ENCODE measurements at places on chromosomes 5 and 9. TPM values are rescaled to one million over a fixed set of nuclear protein-coding genes. Genes with fewer than 3 reads are reported as not detected.

The KDM4C gene
- total RNA-seq: 24.0 TPM

The EQTN gene
- not detected for total RNA-seq

DNA sequence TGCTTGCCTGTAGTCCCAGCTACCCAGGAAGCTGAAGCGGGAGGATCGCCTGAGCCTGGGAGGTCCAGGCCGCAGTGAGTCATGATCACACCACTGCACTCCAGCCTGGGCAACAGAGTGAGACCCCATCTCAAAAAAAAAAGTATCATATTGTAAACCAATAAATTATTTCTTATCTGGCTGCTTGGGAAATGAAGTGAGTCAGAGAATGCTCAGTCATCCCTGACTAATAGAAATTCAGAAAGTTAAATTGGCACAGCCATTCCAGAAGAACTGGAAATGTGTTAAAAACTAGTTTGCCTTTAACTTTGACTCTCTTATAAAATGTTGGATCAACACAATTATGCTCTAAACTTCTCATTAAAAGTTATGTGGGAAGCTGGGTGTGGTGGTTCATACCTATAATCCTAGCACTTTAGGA is 9.8 kb upstream of the GNE start:
- no peaks in the 10 kb centered on the region for H3K36me3 ChIP-seq
- H3K4me3 ChIP-seq: no peak overlapping the region
- DNase-seq: no peak
- H3K27me3 ChIP-seq: no peaks in the 10 kb centered on the region
- no peak overlapping the region for H3K27ac ChIP-seq

The CDO1 gene
- total RNA-seq: 12.2 TPM

The PHYHD1 gene
- 22.2 TPM for total RNA-seq

The FOXD4L4 gene
- total RNA-seq: 0.26 TPM

DNA sequence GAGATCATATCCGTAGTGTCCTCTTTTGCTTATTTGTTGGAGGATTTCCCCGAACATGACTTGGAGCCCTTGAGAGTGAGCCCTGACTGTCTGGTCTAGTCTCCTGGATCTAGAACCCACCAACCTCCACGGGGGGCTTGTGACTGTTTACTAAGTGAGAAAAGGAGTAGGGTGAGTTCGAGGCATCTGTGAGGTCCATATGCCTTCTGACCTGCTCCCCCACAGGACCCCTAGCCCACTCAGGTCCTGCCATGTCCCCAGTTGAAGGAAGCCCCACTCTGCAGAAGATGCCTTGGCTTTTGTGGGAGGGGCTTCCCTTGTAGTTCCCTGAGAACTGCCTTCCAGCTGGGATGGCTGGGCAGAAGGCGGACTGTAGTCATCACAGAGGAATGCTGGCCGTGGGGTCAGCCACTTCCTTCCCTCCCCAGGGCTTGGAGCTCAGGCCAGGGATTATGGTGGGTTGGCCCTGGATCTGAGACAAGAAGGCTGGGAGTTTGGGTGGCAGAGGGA is 7.0 kb upstream of the IRF1 start:
- H3K27ac ChIP-seq: no peak overlapping the region
- no peaks in the 10 kb centered on the region for H3K27me3 ChIP-seq
- H3K36me3 ChIP-seq: no peaks in the 10 kb centered on the region
- H3K4me1 ChIP-seq: 0 out of 2 replicates have a peak, but pooled peaks cover 3% of the 10 kb centered on the region

DNA sequence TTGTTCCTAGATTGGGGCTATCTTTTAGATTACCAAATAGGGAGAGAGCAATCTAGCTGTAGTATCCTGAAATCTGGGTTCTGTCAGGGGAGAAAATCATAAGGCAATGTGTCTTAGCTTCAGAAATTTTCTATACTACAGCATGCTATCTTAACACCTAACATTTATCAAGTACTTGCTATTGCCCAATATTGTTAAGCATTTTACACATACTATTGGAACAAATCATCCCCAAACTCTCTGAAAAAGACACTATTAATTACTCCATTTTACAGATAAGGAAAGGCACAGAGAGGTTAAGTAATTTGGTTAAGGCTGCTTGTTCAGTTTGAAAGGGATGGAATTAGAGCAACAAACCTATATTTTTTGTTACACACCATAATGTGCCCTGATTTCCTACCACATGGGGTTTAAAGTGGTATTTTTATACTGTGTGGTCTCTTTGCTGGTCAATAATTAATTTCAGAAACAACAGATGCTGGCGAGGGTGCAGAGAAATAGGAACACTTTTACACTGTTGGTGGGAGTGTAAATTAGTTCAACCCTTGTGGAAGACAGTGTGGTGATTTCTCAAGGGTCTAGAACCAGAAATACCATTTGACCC is 57.2 kb upstream of the RIC1 start:
- no peak overlapping the region for H3K4me3 ChIP-seq
- no peaks in the 10 kb centered on the region for H3K27me3 ChIP-seq
- no peak for DNase-seq
- H3K36me3 ChIP-seq: no peaks in the 10 kb centered on the region
- H3K4me1 ChIP-seq: no peaks in the 10 kb centered on the region
- H3K27ac ChIP-seq: no peak overlapping the region

The F2RL2 gene
- not detected for total RNA-seq

DNA sequence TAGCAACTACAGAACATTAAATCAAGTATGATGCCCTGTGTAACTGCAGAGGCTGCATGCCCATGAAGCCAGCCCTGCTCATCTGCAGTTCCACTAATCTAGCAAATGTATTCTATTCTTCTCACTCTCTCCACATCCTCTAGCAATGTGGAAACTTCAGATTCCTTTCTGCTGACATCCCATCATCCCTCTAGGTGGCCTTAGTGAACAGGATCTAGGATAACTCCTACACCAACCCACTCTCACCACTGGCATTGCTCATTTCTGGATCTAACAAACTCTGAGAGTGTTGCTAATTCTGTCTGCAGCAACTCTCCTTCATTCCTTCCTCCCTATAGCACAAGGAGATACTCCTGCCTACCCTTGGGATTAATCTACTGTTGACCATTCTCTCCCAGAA is 80.8 kb downstream of the FAM81B start:
- H3K27me3 ChIP-seq: no peaks in the 10 kb centered on the region
- no peak for DNase-seq
- H3K4me3 ChIP-seq: no peak overlapping the region
- peaks cover 11% of the 10 kb centered on the region for H3K36me3 ChIP-seq

- no peak for DNase-seq
- H3K27ac ChIP-seq: no peak overlapping the region
- no peak overlapping the region for H3K4me3 ChIP-seq
- H3K27me3 ChIP-seq: no peaks in the 10 kb centered on the region
Measured at GRCh38 chr5:91417219-91417618, 34.1 kb upstream of the ARRDC3 start.

DNA sequence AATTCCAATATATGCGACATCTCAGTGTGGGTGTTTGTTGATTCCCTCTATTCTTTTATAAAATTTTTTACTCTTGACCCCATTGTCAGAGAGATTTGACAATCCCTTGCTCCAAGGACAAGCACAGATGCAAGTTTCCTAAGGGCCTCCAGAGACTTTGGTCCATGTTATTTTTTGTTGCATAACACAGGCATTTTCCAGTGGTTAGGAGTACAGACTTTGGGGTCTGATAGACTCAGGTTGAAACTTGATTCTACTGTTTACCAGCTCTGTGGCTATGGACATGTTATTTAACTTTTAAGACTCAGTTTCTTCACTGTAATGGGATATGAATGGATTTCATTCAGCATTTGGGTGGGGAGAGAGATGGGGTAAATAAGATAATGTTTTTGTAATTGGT is 361.3 kb downstream of the ENC1 start:
- peaks cover 2% of the 10 kb centered on the region for H3K4me1 ChIP-seq

The LRRC14B gene
- total RNA-seq: not detected

DNA sequence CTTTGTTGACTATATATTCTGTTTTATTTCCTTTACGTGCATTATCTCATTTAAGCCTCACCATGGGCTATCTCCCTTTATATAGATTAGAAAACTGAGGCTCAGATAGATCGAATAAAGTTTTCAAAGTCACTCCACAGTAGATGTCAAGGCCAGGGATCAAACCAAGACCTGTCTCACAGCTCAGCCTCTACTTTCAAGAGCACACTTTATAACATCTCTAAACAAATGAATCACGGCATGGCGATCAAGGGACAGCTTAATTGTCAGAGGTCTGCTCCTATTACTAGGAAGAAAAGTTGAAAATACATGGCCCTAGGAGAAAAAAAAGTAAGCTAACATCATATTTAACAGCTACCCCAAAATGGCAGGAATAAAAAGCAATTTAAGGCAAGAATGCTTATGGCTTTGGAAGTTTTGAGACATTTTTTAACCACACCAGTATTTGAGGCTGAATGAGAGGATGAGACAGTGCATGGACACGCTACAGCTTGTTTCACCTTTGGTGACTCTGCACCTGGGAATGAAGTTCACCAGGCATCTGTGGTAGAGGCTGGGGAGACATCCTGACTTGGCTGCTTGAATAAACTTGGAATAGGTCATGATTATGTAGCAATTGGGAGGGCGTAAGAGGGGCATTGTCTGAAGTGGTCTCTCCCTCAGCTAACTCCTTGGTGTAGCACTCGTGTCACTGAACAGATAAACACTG is 486.8 kb upstream of the WWC1 start:
- H3K27ac ChIP-seq: no peak overlapping the region
- H3K4me1 ChIP-seq: peaks cover 5% of the 10 kb centered on the region
- no peaks in the 10 kb centered on the region for H3K36me3 ChIP-seq

The GRXCR2 gene
- total RNA-seq: not detected

The SPINK4 gene
- not detected for total RNA-seq

The DAPK1 gene
- 79.4 TPM for total RNA-seq

GRCh38 chr9:93891050-93891449 is 64.1 kb downstream of the BARX1 start:
- no peak for DNase-seq
- no peaks in the 10 kb centered on the region for H3K4me1 ChIP-seq
- H3K27me3 ChIP-seq: no peaks in the 10 kb centered on the region
- no peak overlapping the region for H3K27ac ChIP-seq
- no peak overlapping the region for H3K4me3 ChIP-seq
- H3K36me3 ChIP-seq: 0 out of 3 replicates have a peak, but pooled peaks cover 3% of the 10 kb centered on the region

DNA sequence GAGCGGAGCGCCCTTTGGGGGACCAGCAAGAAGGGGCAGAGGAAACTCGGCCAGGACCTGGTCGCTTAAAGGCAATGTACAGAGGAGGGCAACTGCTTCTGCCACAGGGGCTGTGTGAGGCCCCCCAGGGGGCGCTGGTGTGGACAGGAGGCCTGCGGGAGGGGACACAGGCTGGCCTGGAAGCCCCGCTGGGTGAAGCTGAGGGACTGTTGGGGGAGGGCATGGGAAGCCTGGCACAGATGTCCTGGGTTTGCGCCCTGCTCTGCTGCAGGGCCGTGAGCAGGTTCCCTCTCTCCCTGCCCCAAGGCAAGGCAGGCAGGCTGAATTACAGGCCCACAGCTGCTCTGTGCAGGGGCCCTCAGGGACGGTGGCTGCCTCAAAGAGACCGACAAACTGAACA is 5.4 kb downstream of the MED22 start:
- DNase-seq: peak; percentile 64
- H3K4me1 ChIP-seq: no peaks in the 10 kb centered on the region
- H3K27me3 ChIP-seq: no peaks in the 10 kb centered on the region
- H3K27ac ChIP-seq: no peak overlapping the region
- H3K36me3 ChIP-seq: peaks cover 80% of the 10 kb centered on the region
- no peak overlapping the region for H3K4me3 ChIP-seq
